ENCODE measurements at places on chromosomes 13 and 19. TPM values are rescaled to one million over a fixed set of nuclear protein-coding genes. Genes with fewer than 3 reads are reported as not detected.
A peak's percentile ranks its signal among the peaks of the same experiment; 100 is the strongest.

Gene CDX2
- not detected for total RNA-seq

Gene OR7A5
- not detected for total RNA-seq

Gene SIRT2
- total RNA-seq, result 50.8 TPM

Gene HPN
- total RNA-seq, result 0.51 TPM

Gene ZNF208
- 3.6 TPM for total RNA-seq

Gene SCN1B
- total RNA-seq, result 14.1 TPM

Gene HOOK2
- total RNA-seq, result 26.6 TPM

Gene OR7C1
- not detected for total RNA-seq

Gene ONECUT3
- not detected for total RNA-seq

Gene NMRK2
- not detected for total RNA-seq

Gene BST2
- 4.3 TPM for total RNA-seq

DNA sequence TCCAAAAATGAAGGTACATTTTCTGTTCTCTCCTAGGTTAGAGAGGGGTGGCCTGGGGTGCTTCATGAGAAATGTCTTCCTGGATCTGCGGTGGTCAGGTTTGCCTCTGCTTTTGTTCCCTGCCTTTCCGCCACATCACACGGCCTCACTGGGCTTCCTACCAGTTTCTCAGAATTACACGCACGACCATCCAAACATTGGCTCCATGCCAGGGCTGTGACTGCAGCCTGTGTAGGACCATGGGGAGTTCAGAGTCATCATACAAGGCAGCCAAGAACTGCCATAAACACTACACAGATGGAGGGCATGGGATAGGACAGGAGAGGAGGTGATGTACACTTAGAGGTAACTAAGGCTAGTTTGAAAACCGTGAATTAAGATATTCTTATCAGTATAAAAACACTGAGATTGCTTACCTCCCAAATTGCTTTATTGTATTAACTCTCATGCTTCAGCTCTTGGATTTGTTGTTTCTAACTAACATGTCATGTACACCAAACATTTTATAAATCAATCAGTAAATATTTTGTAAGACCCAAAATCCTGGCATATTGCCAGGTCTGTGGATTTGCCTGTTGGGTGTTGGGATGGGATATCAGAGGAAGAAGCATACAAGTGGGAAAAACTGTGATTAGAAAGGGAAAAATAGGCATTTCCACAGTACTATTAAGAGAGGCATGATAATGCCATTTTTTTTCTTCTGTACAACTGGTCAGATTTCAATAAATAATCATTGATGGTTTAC lies 45.2 kb downstream of the CDADC1 start:
- DNase-seq, result peak; percentile 94

DNA sequence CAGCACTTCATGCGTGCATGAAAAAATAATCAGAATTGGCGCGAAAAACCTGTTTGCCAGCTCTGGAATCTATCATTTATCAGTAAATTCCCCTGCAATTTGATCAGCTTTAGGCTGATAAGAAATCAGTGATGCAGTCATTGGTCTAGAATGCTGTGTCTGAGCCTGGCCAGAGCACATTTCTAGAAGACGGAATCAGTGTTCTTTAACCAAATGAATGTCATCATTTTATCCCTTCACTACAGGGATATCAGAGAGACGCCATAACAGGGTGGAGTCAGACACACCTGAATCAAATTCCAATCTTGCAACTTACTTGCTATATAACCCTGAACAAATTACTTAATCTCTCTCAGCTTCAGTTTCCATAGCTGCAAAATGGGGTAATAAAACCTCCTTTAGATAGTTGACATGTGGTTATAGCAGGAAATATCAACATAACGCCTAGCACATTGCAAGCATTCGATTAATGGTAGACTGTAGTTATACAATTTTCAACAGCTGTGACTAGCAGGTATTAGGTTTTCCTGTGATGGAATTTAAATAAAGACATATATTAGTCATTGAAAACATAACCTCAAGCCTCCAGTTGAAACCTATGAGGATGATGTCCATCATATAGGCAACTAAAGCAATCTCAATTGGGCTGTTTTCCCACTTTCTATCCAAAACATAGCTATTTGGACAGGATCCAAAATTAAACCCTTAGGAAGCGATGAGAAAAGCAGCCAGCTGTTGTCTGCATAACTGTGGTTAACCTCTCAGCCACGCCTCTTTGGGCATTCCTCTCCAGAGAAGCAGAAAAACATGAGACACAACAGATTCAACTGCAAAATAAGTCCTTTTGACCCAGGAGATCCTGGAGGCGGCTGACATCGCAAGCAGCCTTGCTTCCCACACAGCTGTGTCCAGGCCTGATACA lies 51.6 kb upstream of the UBL3 start:
- peak; percentile 96 for DNase-seq

DNA sequence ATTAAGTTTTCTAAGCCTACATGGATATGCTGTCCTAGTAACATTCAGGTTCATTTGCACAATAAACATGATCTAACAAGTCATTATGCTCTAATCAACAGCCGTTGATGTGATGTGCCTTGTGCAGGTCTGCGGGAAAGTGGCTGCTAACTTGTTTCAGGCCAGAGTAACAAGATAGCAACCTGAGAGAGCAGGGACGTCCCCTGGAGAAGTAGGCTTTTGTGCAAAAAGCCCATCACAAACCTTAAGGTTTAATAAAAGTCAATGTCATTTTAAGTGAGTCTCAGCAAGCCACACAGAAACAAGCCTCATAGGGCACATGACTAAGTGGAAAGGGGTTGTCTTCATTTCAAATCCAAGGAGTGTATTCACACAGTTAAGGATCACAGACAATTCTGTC lies 17.6 kb downstream of the FOXO1 start:
- DNase-seq, result no peak

DNA sequence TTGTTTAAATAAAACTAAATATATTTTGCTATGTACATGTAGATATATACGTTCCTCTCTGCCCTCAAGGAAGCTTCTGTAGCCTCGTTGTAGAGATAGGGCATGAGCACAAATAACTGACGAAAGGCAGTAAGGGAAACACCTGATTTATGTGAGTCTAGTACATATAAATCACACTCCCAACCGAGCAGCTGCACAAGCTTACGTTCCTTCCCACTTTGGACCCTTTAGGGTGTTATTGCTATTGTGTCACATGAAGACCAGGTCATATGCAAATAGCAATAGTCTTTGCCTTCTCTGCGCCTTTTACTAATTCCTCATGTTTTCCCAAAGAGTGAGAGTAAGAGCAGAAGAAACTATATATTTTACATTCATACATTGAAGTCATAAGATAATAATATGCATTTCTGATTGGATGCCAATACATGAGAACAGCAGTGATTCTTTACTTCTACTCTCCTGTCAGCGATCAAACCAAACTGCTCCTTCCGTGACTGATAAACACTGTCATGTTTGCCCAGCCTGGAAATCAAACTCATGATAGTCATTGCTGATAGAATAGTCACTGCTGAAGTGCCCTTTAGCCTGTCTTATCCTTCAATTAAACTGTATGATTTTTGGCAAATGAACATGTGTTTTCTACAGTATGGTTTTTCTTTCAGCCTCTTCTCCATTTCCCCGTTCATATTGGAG lies 127.2 kb upstream of the MAB21L1 start:
- DNase-seq, result no peak

- DNase-seq, result no peak
Observed at GRCh38 chr19:6373813-6374108, 1.2 kb downstream of the ALKBH7 start.

- DNase-seq, result peak; percentile 15
Observed at GRCh38 chr13:113129921-113130750, 7.5 kb downstream of the F10 start.

- peak; percentile 63 for DNase-seq
Observed at GRCh38 chr19:1251330-1252220, 3.2 kb downstream of the MIDN start.

GRCh38 chr13:107587681-107588080 lies 627.7 kb downstream of the LIG4 start:
- DNase-seq, result no peak

DNA sequence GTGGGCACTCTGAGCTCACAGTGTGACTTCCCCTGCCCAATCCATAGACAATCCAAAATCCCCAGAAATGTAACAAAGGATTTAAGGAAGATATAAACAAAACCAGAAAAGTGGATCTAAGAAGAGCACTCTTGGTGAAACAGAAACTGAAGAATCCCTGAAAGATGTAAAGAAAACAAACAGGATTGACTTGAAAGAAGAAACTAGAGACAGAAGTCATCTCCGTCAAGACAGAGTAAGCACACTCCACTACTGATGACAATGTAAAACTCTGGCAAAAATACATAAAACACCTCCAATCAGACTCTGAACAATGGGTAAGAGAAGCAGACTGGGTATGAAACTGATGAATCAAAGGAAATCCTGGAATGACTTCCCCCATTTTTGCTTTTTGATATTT lies 13.5 kb downstream of the TUBGCP3 start:
- peak; percentile 4 for DNase-seq

- peak; percentile 31 for DNase-seq
Observed at GRCh38 chr19:13366529-13367143, 139.6 kb downstream of the CACNA1A start.

DNA sequence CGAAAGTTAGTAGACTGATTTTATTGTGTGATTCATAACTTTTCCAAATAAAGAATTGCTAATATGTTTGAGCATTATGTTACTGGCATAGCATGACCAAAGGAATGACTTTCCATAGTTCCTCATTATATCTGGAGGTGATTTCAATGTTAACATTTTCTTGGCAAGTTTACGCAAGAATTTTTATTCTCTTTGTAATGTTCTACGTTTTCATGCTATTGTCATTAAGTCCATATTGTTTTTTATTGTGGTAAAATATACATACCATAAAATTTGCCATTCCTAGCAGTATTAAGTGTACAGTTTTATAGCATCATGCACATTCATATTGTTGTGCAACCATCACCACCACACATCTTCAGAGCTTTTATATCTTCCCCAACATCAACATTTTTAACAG lies 14.8 kb downstream of the KCTD12 start:
- no peak for DNase-seq

DNA sequence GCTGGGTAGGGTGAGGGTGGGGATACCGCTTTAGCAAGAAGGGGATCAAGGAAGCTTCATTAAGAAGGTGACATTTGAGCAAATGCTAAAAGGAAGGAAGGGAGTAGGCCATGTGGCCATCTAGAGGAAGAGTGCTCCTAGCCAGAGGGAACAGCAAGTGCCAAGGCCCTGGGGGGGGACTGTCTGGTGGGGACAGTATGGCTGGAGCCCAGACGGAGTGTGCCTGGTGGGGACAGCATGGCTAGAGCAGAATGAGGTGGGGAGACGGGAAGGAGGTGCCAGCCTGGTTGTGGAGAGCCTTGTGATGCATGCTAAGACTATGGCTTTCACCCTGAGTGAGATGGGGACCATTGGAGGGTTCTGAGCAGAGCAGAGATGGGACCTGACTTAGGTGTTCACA lies 2.1 kb upstream of the TGFB1 start:
- no peak for DNase-seq

DNA sequence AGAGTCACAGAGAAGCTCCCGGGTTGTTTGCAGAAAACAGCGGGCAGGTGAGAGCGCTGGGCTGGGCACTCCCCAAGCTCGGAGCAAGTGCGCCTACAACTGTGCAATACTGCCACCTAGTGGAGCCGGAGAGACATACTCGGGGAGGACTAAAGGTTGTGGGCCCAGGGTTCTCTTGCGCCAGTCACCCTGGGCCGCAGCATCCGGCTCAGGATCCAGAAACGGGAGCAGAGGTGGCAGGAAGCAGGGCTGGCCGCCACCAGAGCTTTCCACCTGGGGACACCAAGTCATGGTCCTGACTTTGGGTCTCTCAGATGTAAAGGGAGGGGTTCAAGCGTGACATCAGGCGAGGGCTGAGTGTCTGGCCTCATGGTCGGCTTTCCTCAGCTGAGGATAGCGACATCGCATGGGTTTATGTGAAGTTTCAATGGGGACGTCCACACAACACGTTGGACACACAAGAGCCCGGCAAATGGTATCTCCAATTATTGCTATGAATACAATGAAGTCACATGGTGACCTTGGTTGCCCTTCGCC lies 11.2 kb upstream of the KLK4 start:
- peak; percentile 46 for DNase-seq

- no peak for DNase-seq
Observed at GRCh38 chr19:3599776-3600187, 6.9 kb downstream of the TBXA2R start.

- DNase-seq, result no peak
Observed at GRCh38 chr13:32248801-32249200, 66.4 kb downstream of the ZAR1L start.

Measured in fibroblast of lung (primary cell).